ENCODE measurements at places on chromosomes 4 and X. TPM values are rescaled to one million over a fixed set of nuclear protein-coding genes. Genes with fewer than 3 reads are reported as not detected.

PDE6B gene
- not detected for total RNA-seq

SATL1 gene
- total RNA-seq, result 0.18 TPM

F8A3 gene
- total RNA-seq, result 5.6 TPM

MCTS1 gene
- 91.3 TPM for total RNA-seq

GAB3 gene
- total RNA-seq, result 0.95 TPM

MAP9 gene
- total RNA-seq, result 3.1 TPM

ASB12 gene
- total RNA-seq, result not detected

GSX2 gene
- total RNA-seq, result not detected

TCEAL2 gene
- not detected for total RNA-seq

FRMD7 gene
- total RNA-seq, result not detected

IL3RA gene
- total RNA-seq, result not detected

TMEM35A gene
- total RNA-seq, result not detected

GAGE12H gene
- total RNA-seq, result not detected

TCEANC gene
- total RNA-seq, result 2.7 TPM

FAM133A gene
- total RNA-seq, result 0.03 TPM

PGAM4 gene
- total RNA-seq, result not detected

RBMX2 gene
- 17.1 TPM for total RNA-seq

CXXC4 gene
- 0.56 TPM for total RNA-seq

CLNK gene
- not detected for total RNA-seq

NPY5R gene
- total RNA-seq, result not detected

HSFX2 gene
- not detected for total RNA-seq

C1QTNF7 gene
- total RNA-seq, result not detected

TMEM131L gene
- total RNA-seq, result 12.7 TPM

SMAD1 gene
- 13.4 TPM for total RNA-seq

GRIA3 gene
- total RNA-seq, result not detected

ATP7A gene
- 20.2 TPM for total RNA-seq

SOWAHB gene
- not detected for total RNA-seq
